Activated CD4-positive, alpha-beta T cell treated with anti-CD3 and anti-CD28 coated beads, Interleukin-2, amount 50 U/mL, for 4 hours (primary cell): ENCODE measurements at places on chromosomes 11 and 22.

- no peak for DNase-seq
Observed at GRCh38 chr11:117438371-117439000, 110.8 kb downstream of the CEP164 start.

DNA sequence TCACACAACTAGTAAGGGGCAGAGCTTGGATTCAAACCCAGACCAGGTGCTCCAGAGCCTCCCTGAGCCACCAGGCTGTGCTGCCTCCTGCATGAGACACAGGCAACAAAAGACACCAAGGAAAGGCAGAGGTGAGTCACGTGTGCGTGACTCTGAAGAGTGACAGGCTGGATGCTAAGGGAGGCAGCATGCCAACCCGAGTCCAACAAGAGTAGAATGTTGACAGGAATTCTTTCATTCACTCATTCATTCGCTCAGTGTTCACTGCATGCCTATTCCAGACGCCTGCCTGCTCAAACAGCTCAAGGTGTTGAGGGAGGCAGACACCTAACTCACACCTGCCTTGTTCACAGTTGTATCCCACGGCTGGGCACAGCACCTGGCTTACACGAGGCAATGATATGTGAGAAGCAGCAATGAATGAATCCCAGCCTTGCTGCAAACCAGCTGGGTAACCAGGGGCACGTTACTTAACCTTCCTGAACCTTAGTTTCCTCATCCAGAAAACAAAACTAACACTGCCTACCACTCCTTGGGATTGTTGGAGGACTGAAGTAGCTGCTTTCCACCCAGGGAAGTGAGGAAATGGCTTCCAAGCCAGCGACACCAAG, 73.8 kb upstream of the ARFGAP3 start:
- DNase-seq, result no peak

- DNase-seq, result no peak
Observed at GRCh38 chr11:74950374-74950969, 1.4 kb downstream of the SPCS2 start.

DNA sequence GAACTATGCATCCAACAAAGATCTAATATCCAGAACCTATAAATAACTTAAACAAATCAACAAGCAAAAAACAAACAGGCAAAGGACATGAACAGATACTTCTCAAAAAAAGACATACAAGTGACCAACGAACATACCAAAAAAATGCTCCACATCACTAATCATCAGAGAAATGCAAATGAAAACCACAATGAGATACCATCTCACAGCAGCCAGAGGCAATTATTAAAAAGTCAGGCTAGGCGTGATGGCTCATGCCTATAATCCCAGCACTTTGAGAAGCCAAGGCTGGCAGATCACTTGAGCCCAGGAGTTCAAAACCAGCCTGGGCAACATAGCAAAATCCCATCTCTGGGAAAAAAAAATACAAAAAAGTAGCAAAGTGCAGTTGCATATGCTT, 10.7 kb downstream of the SAA4 start:
- no peak for DNase-seq

DNA sequence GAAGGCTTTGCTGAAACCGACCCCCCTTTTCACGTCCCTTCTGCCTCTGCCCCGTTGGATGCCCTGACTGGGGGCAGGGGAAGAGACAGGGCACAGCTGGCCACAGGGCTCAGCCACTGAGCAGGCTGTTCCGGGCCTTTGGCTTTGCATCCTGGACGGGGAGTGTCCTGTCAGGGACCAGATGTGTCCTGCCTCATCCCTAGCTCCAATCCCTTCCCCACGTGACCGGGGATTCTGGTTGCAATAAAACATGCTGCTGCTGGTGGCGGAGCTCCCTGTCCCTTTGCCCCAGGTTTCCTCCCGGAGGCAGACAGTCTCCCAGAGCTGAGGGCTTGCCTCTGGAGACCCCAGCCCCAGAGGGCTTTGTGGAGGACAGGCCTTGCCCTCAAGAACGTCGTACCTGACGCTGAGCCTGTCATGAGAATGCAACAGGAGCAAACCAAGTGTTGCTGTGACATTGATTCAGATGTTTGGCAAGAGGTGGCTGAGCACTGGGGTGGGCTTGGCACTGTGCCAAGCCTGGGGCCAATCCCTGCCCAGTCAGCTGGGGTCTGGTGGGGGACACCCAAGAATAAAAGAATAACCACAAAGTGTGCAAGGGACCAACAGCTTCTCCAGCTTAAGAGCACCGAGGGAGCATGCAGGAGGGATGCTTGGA, 7.3 kb downstream of the CDC42EP2 start:
- no peak for DNase-seq

DNA sequence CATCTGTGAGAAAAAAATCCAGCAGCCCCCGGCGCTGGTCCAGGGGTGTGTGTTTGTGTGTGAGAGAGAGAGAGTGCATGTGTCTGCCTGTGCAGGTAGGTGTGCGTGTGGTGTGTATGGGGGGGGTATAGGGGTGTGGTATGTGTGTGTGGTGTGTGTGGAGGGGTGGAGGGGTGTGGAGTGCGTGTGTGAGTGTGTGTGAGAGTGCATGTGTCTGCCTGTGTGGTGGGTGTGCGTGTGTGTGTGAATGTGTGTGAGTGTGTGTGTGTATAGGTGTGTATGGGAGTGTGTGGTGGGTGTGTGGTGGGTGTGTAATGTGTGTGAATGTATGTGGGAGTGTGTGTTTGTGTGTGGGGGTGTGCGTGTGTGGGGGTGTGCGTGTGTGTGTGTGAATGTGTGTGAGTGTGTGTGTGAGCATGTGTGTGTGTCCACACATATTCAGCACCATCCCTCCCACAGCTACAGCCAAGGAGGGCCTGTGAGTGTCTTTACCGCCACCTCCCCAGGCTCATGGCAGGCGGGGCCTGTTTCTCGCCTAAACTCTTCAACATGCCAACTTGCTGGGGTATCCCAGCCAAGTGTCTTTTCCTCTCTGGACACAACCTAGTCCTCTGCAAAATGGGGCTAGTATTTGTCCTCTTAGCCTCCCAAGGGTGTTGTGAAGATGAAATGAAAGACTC, 11.9 kb downstream of the LMO1 start:
- no peak for DNase-seq
